ENCODE measurements at places on chromosomes 7 and 10.
A peak's percentile ranks its signal among the peaks of the same experiment; 100 is the strongest.

GRCh38 chr7:112571852-112572607 lies 91.2 kb downstream of the LSMEM1 start:
- no peak for DNase-seq

DNA sequence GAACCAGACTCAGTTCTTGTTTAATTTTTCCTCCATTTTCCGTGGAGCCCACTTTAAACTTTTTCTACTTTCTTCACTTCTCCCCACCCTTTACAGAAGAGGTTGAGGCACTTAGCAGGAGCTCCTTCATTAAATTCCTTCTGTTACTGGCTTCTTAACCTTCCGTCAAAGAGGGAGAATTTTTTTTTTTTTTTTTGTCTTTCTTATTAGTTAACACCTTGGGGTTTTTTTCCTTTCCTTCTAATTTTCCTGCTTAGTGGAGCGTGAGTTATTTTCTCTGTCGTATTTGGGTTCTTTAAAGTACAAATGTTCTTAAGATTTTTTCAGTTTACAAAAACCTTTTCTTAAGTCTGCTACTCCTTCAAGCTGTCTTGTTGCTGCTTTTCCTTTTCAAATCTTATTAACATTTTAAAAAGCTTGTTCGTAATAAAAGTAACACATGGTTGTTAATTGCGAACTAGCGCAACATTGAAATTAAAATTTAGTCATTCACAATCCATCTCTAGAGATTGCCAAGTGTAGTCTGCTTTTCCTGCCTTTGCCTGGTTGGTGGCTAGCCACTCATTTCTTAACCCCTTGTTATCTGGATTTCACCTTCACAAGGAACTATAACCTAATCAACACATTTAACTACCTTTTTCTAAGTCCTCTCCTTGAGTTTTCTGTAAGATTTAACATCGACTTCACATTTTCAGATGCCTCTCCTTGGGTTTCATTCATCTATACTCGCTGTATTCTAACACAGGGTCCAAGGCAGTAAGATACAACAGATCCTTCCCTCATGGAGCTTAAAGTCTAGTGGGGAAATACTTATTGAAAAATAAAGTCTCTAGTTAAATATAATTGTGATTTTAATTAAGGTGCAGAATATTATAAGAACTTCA lies 2.0 kb downstream of the BMPR1A start:
- DNase-seq, result no peak

DNA sequence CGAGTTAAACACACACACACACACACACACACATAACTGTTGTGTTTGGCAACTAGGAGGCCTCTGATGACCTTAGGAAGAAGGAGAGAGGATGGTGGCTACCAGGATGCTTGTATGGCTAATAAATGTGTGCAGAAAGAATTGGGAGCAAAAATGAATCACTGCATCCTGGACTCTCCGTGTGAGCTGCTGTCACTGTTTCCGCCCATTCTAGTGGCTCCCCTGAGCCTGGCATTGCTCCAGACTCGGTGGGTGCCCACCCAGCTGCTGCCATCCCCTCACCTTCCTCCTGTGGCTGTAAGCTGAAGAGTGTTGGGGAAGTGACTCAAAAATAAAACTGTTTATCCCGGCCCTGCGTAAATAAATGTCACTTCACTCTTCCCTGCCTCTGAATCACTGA lies 149.5 kb upstream of the MINDY3 start:
- DNase-seq, result no peak

- peak; percentile 16 for DNase-seq
These were observed 12.1 kb downstream of the TFR2 start for GRCh38 chr7:100629117-100629716.

DNA sequence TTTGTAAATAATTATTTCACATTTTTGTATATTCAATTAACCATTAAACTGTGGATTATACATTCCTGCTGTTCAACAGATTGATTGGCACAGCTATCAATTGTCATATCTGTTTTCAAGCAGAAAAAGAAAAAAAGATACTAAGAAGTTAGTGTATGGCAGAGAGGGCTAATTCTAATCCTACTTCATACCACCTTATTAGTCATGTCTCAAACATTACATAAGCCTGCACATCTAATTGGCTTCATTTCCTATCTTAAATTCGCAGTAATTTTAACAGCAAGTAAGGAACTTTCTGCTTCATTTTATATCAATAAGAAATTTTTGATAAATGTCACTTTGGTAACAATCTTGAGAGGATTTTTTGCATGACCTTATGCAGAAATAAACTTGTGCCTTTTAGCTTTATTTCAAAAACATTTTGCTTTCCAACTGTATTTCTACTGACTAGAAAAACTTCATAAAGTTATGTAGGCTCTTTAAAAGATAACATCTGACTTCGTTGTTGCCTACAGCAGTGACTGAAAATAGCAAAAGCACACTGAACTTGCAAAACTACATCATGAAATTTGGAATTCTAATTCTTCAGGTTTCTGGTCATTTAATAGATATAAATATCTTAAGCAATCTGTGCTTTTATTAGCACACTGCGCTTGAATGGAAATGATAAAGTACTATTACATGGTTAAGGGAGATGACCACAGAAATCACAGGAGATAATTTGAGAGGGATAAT lies 111.5 kb downstream of the SEMA3C start:
- no peak for DNase-seq

- no peak for DNase-seq
These were observed 28.2 kb downstream of the UMAD1 start for GRCh38 chr7:7668706-7669105.

DNA sequence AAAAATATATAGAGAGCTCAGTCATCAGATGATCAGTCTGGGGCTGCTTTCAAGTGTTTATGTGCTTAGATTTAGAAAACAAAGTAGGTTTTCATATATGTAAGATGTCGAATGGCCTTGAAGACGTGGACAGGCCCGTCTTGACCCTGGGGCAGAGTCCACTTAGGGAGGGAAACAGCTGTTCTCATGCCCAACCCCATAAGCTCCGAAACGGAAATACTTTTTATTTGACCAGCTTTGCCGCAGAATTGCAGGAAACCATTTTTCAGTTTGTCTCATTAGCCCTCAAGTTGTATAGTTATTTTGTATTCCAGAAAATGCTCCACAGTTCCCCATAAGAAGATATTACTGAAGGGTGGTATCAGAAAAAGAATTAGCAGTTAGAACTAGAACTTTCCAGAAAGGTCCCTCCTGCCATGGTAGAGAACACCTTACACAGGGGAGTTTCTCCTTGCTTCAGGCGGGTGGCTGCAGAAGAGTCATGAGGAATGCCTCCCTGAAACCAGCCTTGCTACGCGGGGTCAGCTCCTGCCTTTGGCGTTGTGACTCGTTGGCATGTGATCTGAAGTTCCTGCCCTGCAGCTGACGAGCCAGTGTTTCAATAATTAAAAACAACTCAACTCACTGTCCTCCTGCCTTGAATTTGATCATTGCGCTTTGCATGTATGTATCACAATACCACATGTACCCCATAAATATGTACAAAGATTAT lies 192.7 kb downstream of the CELF2 start:
- no peak for DNase-seq

- no peak for DNase-seq
These were observed 103.8 kb downstream of the POLL start for GRCh38 chr10:101484175-101484745.

- no peak for DNase-seq
These were observed 88.3 kb downstream of the CHN2 start for GRCh38 chr7:29282819-29283414.

- DNase-seq, result no peak
These were observed 40.5 kb downstream of the ASB4 start for GRCh38 chr7:95526128-95526738.

DNA sequence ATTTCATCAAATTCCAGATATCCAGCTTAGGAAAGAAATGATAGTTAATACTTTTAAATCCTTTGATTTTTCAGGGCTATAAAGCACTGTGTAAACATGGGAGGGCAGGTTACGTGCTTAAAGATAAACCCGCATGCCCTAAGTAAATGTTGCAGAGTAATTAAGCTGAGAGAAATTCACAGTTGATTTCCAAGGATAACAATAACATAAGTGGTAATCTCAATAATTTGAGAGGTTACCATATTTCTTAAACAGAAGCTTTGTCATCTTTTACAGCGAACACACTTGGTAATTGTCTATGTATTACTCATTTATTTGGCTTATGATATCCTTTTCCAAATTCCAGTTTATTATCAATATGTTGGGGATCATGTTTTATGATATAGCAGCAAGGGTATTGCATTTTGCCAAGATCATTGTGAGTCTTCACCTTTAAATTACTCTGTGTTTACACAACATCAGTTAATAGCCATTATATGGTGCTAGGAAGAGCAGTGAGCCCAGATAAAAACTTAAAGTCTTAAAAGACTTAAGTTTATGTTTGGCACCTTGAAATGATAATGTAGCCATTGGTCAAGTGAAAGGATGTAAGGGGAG lies 15.4 kb downstream of the MGAM start:
- no peak for DNase-seq

GRCh38 chr10:132136689-132137088 lies 50.1 kb upstream of the DPYSL4 start:
- no peak for DNase-seq

DNA sequence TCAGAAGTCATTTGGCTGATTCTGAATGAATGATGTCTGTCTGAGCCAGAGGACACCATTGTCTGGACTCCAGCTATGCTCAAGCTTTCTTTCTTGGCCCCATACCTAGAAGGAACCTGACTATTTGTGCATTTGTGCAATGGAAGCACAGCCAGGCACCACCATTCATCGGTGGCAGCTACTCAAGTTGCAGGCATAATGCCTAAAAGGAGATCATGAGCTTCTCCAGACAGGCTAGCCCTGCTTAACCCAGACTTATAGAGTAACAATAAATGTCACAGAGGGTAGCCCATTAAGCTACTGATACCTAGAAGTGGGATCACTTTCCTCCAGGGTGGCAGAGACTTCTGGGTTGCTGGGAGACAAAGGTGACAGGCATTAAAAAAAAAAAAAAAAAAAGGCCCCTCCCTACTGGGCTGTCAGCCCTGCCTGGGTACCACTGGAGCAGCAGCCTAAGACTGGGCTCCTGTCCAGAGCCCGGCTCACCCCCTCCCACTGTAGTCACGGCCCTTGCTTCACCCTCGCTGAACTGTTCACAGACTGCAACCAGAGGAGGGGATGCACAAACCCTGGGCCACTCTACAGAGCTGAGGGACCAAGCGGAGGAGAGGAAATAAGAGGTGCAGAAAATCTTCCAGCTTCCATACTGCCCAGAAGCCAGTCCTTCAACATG lies 75.4 kb upstream of the ATP6V0A4 start:
- DNase-seq, result no peak

GRCh38 chr10:103569896-103570295 lies 76.4 kb downstream of the NEURL1 start:
- DNase-seq, result no peak

GRCh38 chr7:53476566-53476965 lies 441.1 kb downstream of the POM121L12 start:
- no peak for DNase-seq

- DNase-seq, result no peak
These were observed 20.6 kb upstream of the C10orf105 start for GRCh38 chr10:71740069-71740653.

GRCh38 chr10:44864637-44865288 lies 46.4 kb upstream of the TMEM72 start:
- peak; percentile 76 for DNase-seq

DNA sequence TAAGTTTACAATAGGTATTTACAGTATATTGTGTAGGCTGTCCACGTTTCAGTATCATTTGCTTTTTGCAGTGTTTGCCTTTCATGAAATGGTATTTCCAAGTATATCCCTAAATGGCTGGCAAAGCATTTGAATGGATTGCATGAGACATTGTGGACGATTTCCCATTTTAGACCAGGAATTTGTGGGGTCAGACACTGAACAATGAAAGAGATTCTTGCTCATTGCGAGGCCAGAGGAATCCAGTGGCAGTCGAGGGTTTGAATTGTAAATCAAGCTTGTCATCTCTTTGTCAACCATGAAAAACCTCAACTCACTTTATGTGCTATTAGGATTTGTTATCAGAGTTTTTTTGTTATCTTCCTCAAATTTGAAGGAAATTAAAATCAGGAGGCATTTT lies 70.8 kb downstream of the CREB5 start:
- no peak for DNase-seq

DNA sequence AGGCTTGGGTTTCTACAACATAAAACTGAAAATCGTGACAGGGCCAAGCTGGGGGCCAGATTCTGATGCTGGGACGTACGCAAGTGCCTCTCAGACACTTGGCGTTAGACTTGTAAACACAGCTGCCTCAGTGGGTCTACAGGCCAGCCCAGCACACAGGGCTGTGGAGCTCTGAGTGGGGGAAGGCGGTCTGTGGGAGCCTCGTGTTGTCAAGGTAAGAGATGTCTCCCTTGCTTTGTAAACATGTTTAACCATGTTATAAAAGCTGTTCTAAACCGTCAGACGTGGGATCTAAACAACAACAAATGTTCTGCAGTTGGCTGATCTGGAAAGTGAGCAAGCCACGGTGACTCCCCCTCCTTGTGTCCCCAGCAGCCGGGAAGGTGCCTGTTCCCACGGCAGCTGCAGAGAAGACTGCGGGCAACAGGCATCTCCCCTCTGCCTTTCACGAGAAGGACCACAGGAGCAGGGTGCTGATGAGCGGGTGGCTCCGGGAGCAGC lies 67.8 kb downstream of the ZRANB1 start:
- no peak for DNase-seq

GRCh38 chr7:112162784-112163506 lies 43.3 kb downstream of the DOCK4 start:
- DNase-seq, result no peak

DNA sequence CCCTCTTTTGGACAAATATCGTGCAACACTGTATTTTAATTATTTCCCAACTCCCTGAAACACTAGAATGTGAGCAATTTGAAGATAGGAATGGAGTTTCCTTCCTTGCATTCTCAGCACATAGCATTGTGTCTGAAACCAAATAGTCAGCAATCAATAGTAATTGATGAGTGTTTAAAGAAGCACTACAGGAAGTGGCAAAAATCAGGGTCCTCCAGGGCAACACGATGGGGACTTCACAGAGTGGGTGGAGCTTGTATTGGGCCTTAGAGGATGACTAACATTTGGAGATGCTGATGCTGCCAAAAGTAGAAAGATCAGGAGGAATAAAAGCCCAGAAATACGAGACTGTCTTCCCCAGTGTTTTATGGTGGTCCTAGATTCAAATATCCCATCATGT lies 94.9 kb downstream of the NPSR1 start:
- no peak for DNase-seq

DNA sequence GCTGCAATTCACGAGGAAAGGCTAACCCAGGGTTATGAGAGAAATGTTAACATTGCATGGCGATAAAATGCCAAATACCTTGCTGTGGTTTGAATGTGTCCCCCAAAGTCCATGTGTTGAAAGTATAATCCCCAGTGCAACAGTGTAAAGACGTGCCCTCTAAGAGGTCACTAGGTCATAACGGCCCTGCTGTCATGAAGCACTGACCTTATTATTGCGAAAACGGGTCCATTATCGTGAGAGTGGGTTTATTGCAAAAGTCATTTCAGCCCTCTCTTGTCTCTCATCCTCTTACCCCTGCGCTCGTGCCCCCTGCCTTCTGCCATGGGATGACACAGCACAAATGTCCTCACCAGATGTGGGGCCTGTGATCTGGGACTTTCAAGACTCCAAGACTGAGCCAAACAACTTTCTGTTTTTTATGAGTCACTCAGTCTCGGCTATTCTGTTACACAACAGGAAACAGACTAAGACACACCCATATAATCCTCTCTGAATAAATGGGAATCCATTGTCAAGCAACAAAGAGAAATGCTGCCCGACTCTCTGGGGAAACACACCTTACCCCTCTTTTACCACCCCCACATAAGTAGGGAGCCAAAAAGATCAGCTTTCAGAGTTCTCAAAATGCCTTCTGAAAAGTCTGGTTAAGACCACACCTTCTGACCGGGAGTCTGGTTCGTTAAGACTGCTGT lies 73.1 kb upstream of the UCN3 start:
- DNase-seq, result peak; percentile 75

All from CD4-positive, alpha-beta T cell treated with Interleukin-1 beta for 1 hour (primary cell).